Activated CD4-positive, CD25-positive, alpha-beta regulatory T cell (primary cell): ENCODE measurements at places on chromosomes 1 and 21.

DNA sequence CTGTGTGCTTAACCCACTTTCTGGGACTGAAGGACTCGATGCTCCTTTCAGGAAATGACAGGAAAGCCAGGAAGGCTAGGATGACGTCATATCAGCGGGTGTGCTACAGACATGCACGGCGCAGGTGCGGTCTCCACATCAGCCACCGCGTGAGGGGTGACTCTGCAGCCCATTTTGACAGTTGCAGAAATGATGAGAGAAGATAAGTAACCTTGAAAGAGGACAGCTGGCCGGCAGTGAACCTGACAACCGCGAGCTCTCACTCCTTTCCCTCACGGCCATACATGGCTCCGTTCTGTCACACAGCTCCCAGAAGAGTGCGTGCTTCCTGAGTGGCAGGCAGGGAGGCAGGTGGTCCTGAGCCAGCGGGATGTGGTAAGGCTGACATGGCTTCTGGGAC is 1.7 kb upstream of the KRTAP10-5 start:
- DNase-seq = no peak

DNA sequence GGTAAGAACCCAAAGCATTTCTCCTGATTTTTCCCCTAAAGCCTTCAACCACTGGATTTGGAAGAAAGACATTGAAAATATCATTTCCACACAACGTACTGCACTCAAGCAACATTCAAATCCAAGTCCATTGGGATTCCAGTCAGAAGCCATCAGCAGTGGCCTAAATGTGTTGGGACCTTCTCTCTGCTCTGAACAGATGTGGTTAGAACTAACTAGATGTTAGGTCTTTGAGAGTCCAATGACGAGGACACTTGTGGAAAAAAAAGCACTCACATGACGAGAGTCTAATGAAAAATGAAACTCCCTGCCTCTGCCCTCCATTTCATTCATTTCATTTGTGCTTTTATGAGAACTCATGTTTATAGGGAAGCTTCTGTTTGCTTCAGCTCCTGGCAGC is 382.3 kb downstream of the SIPA1L2 start:
- DNase-seq = no peak

- no peak for DNase-seq
Measured at GRCh38 chr1:109791495-109792043, 27.8 kb upstream of the EPS8L3 start.

- DNase-seq = no peak
Measured at GRCh38 chr1:14426854-14427253, 171.6 kb upstream of the KAZN start.

GRCh38 chr1:180112984-180113647 is 41.6 kb upstream of the QSOX1 start:
- no peak for DNase-seq

- no peak for DNase-seq
Measured at GRCh38 chr21:43719748-43720538, 1.0 kb downstream of the PDXK start.

DNA sequence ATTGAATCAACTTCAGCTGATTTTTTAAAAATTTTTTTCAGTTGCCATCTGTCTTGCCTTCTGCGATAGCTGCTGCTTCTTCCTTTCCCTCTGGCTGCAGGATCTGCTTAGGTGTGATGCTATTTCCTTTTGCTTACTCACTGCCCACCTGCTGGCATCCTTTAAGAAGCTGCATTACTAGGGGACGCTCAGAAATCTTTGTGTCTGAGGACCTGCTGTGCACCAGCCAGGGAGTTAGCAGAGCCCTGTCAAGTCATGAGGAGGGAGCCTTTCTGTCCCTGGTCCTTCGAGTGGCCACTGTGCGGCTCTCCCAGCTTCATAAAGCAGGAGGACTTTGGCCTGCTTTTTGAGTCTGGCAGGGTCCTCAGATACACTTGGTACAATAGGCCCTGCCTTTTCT is 327.8 kb downstream of the USH2A start:
- no peak for DNase-seq

- DNase-seq = no peak
Measured at GRCh38 chr1:74246315-74246714, 11.1 kb downstream of the TNNI3K start.

GRCh38 chr1:39149509-39149908 is 55.0 kb upstream of the MACF1 start:
- no peak for DNase-seq

GRCh38 chr1:204887846-204888245 is 17.2 kb downstream of the NFASC start:
- no peak for DNase-seq

DNA sequence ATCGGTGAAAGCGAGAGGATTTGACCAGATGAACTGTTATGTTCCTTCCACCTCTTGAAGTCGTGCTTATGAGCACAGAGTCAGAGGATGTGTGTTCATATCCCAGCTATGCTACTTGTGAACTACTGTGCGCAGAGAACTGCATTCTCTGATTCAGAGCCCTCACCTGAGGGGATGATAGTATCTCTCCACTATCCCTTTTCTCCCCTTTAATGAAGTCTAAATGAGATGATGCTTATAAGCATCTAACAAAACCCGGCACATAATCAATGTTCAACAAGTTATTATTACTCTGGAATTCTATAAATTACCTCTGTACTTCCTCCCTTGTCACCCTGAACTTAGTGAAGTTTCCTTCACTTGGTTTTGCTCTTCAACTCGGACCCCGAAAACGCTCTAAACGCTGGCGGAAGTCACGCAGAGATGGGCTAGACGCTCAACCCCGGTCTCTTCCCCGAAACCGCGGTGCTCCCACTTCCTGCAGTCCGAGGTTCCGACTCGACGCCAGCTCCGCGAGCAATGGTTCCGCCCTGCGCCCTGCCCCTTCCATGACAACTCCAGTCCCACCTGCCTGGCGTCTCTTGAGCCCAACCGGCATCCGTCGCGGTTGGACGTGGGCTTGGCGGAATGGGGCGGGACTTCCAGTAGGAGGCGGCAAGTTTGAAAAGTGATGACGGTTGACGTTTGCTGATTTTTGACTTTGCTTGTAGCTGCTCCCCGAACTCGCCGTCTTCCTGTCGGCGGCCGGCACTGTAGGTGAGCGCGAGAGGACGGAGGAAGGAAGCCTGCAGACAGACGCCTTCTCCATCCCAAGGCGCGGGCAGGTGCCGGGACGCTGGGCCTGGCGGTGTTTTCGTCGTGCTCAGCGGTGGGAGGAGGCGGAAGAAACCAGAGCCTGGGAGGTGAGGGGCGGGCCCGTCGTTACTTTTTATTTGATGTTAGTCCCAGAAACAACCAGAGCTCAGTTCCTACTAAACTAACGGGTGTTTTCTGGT is at the start of gene NUF2:
Gene NUF2, plus strand, starts transcription at position 644 of the 995 bp plus-strand sequence. CDS start 4,098 bp downstream, outside the sequence.
- peak; percentile 97 for DNase-seq

GRCh38 chr1:35573198-35574124 is at the start of gene TFAP2E:
Gene TFAP2E, plus strand, starts transcription at chr1:35573314. Its CDS starts 264 bp downstream, at chr1:35573578.
- DNase-seq = no peak

GRCh38 chr1:176696109-176696508 is 233.1 kb downstream of the PAPPA2 start:
- no peak for DNase-seq
